Mucosa of gallbladder (tissue), 1 donor: ENCODE measurements at places on chromosomes 13 and 19. TPM values are rescaled to one million over a fixed set of nuclear protein-coding genes. Genes with fewer than 3 reads are reported as not detected.

DNA sequence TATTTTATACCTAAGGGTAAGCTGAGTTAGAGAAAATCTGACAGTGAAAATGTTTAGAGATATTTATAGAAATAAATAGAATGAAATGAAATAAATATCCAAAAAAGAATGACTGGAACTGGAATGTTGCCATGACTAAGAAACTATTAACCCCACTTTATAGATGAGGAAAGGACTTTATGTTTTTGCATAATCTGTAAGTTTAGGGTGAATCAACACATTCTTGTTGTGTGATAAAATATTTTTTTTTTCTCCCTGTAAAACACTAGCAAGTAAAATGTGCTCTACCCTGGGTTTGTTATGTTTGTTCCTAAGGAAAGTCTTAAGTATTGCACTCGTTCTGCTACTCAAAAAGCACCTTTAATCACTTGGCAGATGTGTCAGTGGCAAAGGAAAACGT, 83.8 kb upstream of the KL start:
- no peak for DNase-seq

DNA sequence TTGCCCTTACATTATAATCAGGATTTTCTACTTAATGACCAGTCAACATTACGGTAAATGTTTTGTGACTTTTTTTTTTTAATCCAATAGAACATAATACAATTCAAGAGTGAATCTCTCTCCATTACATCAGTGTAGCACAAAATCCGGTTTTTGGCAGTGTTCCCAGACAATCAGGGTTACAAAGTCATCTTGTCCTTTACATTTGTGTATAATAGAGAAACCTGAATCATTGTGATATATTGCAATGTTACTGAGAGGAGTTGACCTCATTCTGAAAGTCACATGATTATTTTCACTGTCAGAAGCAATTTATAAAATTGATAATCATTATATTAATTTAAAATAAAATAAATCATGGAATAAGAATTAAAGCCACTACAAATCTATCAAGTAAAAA, 1346.0 kb upstream of the SPRY2 start:
- DNase-seq: no peak

Gene HSPB6
- total RNA-seq: 654 TPM

Gene PNMA8C
- 1.4 TPM for total RNA-seq

Gene PLK5
- total RNA-seq: 0.89 TPM

- DNase-seq: no peak
These were observed 73.3 kb upstream of the SOX1 start for GRCh38 chr13:111993691-111994090.
